ENCODE measurements at places on chromosomes 5 and 9.

DNA sequence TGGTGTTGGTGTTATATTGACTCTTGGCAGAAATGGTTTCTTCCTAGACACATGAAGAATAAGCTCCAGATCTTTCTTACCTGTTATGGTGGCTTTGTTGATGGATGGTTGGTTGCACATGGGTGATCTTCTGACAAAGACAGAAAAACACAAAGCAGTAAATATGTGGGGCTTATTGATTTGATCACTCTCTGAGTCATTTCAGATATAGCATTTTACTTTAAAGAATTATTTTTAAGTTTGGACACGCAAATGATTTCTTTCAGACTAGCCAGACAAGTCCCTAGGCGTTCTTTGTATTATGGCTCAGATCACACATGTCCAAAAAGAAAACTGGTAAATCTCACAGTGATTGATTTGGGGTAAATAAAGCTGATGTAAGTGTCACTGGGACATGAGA, 597.6 kb downstream of the RAB3C start:
- DNase-seq: no peak

DNA sequence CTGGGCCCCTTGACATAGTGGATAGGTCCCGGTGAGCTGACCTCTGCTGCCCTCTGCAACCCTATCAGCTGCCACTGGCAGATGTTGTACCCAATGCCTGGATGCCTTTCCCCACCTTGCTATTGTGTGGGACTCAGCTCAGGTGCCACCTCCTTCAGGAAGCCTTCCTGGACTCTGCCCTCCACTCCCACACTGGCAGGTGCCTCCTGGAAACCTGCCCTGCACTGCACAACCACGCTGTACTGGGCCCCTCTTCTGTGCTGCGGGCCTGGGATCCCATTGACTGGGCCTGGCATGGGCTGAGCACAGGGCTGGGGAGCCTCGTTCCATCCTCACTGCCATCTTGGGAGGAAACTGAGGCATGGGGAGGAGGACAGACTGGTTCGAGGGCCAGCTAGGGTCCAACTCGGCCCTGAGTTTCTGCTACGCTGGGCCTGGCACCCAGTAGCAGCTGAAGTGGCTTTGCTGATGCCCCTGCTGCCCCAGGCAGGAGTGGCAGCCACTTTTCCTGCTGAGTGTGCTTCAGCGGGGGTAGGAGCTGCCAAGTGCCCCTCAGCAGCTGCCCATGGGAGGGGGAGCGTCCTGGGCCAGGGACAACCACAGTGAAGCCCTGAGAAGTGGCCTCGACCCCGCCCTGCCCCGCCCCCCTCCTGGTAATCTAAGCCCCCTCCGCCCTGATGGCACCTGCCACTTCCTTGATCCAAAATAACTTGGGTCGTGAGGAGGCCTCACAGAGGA, 1.3 kb downstream of the AK1 start:
- no peak for DNase-seq

DNA sequence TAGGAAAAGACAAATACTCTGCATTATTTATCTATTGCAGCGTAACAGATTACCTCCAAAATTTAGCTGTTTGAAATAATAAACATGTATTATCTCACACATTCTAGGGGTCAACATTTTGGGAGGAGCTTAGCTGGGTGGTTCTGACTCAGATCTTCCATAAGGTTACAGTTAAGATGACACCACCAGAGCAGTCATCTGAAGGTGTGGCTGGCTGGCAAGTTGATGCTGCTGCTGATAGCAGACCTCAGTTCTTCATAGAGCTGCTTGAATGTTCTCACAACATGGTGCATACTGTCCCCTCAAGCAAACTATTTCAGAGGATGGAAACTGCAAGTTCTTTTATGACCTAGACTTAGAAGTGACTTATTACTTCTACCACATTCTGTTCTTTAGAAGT, 146.3 kb upstream of the FSTL4 start:
- DNase-seq: no peak

- DNase-seq: peak; percentile 77
Measured at GRCh38 chr9:83027153-83027891, 35.6 kb downstream of the RASEF start.

- no peak for DNase-seq
Measured at GRCh38 chr5:9244417-9244816, 301.5 kb downstream of the SEMA5A start.

GRCh38 chr5:604391-604831, 7.7 kb upstream of the CEP72 start:
- DNase-seq: no peak

- no peak for DNase-seq
Measured at GRCh38 chr5:180436275-180436674, 57.9 kb upstream of the CNOT6 start.

GRCh38 chr5:16666883-16667398, 50.1 kb upstream of the RETREG1 start:
- DNase-seq: no peak

DNA sequence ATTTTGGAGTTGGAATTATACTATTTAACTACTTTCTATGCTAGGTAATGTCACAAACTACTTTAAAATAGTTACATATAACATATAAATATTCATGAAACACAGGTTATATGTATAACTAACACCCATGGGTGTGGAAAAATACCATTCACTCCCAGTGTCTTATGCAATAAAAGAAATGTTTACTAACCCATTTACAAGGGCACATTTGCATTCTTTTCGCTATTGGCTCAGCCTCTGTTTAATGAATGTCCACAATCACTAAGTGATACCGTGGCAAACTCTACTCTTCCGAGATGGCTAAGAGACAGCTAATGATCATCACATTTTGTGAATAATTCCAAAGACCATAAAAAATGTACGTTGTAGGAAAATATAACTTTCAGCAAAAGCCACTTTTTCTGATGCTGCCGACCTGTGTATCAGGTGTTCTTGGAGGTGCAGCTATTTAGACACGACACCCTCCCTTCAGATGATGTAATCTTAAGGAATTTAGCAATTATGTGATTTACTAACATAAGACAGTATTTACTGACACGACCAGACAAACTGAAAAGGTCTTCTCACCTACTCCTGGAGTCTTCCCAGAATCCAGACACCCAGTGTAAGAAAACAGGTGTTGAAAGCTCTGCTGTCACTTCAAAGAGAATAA, 121.7 kb upstream of the FAM120A start:
- DNase-seq: no peak

DNA sequence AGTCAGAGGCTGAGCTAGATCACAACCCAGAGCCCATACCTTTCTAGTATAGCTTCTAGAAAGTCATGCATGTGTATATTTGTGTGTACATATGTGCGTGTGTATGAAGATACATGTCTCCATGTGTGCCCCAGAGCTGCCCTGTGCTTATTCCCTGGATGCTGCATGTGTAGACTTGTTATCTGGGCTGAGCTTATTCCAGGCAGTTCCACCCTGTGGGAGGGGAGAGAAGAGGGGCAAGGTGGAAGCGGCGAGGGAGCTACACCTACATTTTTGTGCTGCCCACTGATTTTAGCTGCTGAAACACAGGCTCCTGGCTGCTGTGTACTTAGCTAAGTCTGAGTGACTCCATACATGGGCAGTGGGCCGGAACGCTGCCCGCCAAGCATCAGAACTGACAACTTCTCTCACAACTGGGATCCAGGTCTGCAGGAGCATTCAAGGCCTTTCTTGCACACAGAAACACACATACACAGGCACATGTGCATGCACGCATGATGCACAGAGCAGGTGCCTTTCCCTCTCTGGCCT, 38.0 kb upstream of the XPA start:
- DNase-seq: no peak

- no peak for DNase-seq
Measured at GRCh38 chr5:175434800-175435199, 9.2 kb downstream of the DRD1 start.

GRCh38 chr5:137831105-137831504, 36.6 kb upstream of the MYOT start:
- no peak for DNase-seq

DNA sequence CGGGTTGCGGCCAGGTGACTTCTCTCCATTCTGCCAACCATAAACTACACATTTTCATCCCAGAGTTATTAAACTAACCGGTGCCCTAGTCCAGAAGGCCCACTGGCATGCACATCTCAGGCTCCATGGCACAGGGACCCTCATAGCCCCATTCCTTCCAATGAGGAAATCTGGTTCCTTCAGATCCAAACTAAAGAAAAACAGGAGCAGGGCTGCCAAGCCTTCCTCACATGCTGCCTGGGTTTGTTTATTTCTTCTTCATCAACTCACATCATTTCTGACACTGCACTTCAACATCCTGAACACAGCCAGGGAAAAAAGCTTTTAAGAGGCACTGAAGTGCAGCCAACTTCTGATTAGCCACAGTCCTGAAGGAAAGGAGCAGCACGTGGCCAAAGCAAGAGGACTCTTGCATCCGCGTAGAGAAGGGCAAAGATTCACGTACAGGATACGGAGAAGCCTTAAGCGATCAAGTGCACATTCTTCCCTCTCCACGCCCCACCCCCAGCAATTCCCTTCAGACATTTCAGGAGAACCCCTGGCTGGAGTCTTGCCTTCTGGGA, 22.5 kb downstream of the LHFPL2 start:
- DNase-seq: no peak

DNA sequence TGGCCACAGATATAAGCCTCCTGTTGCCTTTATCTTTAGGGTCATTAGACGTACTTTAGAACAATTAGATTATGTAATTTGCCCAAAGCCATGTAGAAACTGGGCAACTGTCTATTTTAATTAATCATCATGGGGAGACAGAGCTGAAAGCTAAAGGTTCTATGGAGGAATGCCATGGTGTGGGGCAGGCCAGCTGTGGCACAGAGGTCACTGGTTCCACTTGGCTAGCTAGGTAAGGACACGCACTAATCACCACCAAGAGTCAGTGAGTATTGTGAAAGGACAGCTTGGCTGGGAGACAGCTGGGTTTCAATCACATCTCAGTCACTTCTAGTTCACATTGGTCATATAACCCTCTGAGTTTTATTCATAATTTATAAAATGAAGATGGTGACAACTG, 81.7 kb downstream of the HMHB1 start:
- DNase-seq: no peak

GRCh38 chr9:27355166-27355565, 58.2 kb upstream of the EQTN start:
- no peak for DNase-seq

DNA sequence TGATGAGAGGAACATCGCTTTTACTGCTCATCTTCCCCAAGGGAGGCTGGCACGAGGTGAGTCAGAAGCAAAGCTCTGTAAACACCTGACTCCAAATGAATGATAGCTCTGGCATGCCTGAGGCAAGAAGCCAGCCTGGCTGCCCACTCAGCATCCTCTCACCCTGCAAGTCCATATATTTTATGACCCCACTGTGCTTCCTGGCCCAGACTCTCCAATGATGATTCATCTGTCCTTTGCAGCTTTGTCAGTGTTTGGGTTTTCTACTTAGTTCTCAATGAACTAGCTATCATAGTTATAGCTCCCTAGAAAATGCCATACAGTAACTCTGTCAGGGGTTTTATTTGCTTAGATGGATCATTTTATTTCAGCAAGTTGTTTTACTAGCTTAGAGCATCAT, 52.1 kb upstream of the FSTL4 start:
- peak; percentile 56 for DNase-seq

GRCh38 chr5:158273035-158273434, 414.1 kb upstream of the CLINT1 start:
- DNase-seq: no peak

Measured in keratinocyte (primary cell).